ENCODE measurements at places on chromosomes 11 and 22.

GRCh38 chr11:121214861-121215260 lies 77.7 kb upstream of the SC5D start:
- no peak for DNase-seq

- DNase-seq, result no peak
Measured at GRCh38 chr11:109957000-109957399, 136.2 kb upstream of the ZC3H12C start.

DNA sequence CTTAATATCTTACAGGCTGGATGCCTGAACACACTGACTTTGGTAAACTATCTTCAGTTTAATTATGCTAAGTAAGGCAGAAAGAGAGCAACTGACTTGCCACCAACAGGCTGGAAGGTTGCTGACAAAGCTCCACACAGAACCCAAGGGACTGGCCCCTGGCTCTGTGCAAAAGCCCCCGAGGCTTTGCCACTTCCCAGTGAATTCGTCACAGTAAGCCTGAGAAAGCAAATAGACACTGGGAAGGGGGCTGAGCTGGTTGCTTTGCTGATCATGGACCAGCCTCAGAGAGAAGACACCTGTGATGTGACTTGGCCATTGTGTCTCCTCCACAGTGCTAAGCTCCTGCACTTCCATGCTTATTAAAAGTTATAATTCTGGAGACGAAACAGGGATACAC lies 91.7 kb downstream of the BLID start:
- no peak for DNase-seq

DNA sequence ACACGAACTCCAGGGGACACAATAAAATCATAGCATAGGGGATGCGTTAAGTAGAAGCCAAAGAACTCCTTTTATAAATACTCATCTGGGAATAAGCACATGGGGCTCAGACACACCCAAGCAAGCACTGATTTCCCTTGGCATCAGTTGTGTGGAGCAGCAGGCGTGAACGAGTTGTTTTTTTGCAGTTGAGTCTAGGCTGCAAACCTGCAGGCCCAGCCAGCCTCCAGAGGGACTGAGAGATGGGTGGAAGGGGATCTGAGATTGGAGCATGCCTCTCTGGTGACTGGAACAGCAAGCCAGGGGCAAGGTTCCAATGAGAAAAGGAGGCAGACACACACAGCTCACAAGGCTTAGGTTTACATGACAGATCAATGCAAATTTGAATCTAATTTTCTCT lies 27.4 kb upstream of the SEZ6L start:
- no peak for DNase-seq

- no peak for DNase-seq
Measured at GRCh38 chr11:102994105-102994504, 38.6 kb upstream of the MMP13 start.

DNA sequence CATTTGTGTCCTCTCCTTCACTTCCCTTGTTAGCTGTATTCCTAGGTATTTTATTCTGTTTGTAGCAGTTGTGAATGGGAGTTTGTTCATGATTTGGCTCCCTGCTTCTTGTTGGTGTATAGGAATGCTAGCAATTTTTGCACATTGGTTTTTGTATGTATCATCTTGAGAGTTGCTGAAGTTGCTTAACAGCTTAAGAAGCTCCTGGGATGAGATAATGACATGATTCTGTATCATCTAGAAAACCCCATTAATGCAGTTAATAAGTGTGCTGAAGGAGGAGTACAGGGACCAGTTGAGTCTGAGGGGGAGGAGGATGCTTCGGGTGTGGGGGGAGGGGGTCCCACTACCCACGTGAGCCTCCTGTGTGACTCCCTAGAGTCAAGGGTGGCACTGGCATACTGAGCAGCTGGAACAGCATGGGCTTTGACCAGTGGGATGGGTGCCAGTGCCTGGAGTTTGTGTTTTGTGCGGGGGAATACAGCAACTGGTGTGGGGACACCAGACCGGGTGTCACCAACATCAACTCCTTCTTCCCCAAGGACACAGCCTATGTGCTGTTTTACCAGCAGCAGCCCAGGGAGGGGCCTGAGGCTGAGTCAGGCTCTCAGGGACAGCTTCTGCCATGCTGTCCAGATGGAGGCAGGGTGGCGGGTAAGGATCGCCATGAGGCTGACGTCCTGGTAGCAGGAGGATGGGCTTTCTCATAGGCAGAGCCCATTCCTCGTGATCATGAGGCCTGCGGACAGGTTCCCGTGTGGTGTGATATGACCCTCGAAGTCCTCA lies 24.1 kb downstream of the USP35 start:
- no peak for DNase-seq

- DNase-seq, result no peak
Measured at GRCh38 chr11:46522682-46523281, 71.0 kb downstream of the AMBRA1 start.

DNA sequence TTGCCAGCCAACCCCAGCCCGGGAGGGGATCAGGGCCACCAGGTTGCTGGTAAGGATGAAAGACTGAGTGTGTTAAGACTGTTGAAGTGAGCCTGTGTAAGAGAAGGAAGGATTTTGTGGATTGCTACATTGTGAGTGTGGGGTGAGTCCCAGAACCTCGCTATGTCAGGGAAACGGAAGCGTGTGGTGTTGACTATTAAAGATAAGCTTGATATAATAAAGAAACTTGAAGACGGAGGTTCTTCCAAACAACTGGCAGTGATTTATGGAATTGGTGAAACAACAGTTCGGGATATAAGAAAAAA lies 627 bp downstream of the JRKL start:
- DNase-seq, result no peak

DNA sequence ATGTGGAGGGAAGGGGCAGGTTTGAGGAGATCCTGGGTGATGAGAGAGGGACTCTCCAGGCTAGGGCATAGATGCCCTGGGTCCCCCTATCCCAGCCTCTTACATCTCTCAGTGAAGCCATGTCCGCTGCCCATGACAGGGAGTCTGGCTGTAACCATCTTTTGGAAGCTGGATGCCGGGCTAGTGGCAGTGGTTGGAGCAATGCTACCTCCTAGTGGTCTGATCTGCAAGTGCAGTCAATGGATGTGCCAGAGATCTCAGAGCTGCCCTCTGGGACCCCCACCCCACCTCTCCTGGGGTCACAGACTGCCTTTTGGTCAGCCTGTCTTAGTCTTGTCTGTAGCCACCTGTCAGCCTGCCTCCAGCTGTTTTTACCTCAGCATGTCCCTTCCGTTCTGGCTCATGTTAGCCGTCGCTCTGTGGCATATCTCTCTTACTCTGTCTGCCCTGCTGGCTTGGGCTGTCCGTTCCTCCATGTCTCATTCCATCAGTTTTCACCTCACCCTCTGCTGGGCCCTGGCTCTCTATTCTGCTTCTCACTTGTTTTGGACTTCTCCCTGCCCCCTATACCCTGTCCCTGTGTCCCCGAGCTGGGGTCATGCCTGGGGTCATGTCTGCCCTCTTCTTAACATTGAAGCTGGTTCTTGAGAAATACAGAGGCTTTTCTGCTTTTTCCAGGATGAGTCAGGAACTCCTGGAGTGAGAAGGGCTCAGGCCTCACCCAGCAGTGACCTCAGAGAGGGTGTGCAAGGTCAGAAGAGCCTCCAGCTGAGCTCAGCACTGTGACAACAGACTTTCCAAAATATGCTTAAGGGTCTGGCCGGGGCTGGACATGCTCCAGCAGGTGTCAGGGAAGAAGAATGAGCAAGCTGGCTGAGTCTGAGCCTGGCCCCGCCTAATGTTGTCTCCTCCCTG lies 52.0 kb upstream of the THY1 start:
- DNase-seq, result peak; percentile 51

DNA sequence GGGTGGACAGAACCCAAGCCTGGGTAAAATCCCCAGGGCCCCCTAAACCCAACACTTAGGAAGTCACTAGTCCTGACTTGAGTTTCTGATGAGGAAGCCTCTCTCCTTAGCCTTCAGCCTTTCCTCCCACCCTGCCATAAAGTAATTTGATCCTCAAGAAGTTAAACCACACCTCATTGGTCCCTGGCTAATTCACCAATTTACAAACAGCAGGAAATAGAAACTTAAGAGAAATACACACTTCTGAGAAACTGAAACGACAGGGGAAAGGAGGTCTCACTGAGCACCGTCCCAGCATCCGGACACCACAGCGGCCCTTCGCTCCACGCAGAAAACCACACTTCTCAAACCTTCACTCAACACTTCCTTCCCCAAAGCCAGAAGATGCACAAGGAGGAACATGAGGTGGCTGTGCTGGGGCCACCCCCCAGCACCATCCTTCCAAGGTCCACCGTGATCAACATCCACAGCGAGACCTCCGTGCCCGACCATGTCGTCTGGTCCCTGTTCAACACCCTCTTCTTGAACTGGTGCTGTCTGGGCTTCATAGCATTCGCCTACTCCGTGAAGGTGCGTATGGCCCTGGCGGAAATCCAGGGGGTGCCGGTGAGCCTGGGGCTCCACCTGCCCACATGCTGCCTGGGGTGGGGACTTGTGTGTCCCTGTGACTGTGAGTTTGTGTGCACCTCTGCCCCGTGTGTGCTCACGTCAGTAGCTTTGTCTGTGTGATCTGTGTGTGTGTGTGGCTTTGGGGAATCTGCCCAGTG lies at the start of gene IFITM1:
Gene IFITM1 (plus strand): TSS at position 254 of the 767 bp plus-strand sequence. CDS start 131 bp downstream, at position 385.
- peak; percentile 82 for DNase-seq

GRCh38 chr22:38862375-38863329 lies 9.4 kb downstream of the CBX6 start:
- no peak for DNase-seq

DNA sequence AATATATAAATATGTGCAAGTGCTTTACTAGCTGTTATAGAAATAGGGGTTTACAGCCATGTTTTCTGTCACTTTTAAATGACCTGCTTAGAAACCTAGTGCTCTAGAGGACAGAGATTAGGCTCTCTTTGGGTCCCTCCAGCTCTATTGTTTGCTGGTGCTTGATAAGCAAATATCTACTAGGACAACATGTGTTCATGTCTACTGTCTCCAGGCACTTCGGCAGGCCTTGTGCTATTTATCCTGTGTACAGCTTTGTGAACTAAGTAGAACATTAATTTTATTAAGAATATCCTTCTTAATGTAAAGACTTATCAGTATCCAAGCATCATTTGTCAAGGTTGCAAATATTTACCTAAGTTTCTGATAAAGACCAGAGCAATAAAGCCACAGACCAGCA lies 11.9 kb upstream of the RASSF10 start:
- no peak for DNase-seq

DNA sequence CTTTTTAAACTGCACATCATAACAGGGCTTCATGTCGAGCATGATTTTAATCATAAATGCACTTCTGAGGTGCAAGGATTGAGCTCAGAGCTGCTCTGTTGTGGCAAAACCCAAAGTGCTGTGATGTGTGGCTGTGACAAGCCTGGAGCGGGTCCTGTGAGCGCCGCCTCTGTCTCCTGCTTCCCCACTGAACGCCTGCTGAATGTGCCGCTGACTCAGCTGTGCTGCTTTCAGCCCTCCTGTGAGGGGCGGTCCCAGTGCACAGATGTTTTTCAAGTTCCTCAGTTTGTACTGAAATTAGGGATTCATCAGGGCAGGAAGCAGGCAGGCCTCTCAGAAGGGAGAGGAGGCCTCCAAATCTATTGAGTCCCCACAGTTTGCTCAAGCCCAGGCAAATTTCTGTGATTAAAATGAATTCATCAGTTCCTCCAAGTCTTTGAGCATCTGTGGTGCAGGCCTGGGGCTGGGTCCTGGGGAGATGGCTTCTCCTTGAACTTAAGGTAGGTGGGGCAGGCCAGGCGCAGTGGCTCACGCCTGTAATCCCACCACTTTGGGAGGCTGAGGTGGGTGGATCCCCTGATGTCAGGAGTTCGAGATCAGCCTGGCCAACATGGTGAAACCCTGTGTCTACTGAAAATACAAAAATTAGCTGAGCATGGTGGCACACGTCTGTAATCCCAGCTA lies 3.0 kb upstream of the GTSE1 start:
- DNase-seq, result peak; percentile 47

DNA sequence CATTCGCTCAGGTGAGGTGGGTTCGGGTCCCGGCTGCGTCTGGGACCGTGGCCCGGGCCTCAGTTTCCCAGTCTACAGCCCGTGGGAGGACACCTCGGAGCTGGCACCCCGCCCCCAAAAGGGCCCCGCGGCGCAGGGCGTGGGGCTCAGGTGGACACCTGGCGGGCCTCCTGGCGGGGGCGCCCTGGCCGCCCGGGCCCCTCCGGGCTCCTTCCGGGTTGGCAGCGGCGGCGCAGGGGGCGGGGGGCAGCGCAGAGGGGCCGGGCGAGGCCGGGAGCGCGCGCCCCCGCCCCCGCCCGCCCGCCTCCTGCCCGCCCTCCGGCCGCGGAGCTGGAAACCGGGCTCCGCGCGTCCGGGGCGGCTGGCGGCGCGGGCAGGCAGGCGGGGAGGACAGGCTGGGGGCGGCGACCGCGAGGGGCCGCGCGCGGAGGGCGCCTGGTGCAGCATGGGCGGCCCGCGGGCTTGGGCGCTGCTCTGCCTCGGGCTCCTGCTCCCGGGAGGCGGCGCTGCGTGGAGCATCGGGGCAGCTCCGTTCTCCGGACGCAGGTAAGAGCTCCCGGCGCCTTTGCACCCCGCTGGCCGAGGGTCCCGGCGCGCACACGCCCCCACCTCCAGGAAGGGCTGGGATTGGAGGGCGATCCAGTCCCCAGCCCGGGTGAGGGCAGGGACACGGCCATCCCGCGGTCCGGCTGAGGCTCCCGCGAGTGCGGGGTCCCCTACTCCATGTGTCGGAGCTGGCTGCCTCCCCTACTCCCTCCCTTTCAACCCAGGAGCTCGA lies at the start of gene EMID1:
Gene EMID1 (plus strand): TSS at position 303 of the 778 bp plus-strand sequence. CDS start 143 bp downstream, at position 446.
- DNase-seq, result peak; percentile 42

- DNase-seq, result no peak
Measured at GRCh38 chr22:43228330-43228729, 41.4 kb upstream of the TTLL12 start.

DNA sequence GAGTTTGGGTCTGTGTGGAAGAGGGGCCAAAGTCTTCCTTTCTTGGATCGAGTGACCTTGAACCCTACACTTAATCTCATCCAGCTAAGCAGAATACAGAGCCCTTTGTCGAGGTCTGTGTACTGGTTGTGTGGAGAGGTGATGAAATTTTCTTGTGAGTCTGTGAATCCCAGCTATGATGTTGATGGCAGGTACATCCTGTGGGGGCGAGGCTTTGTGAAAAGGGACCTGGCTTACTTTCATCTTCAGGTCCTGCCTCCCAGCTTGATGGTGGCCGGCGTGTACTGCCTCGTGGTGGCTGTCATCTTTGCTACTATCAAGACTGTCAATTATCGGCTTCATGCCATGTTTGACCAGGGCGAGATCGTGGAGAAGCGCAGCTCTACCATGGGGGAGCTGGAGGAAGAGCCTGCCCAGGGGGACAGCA lies 1.0 kb downstream of the PCNX3 start:
- DNase-seq, result no peak

DNA sequence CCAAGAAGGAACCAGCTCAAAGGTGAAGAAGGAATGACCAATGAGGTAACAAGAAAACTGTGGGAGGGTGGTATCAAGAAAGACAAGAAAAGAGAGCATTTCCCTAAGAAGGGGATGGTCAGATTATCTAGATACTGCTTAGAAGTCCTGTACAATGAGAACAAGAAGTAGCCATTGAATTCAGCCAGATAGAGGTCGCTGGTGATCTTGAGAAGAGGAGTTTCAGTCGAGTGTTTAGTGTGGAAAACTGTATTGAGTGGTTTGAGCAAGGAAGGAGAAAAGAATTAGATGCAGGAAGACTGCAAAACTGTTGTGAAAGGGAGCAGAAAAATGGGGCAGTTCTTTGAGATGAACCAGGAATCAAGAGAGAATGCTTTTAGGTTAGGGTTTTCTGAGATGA lies 74.6 kb upstream of the FAT3 start:
- DNase-seq, result no peak
